CD14-positive monocyte (primary cell): ENCODE measurements at places on chromosomes 13 and 19. TPM values are rescaled to one million over a fixed set of nuclear protein-coding genes. Genes with fewer than 3 reads are reported as not detected.

DNA sequence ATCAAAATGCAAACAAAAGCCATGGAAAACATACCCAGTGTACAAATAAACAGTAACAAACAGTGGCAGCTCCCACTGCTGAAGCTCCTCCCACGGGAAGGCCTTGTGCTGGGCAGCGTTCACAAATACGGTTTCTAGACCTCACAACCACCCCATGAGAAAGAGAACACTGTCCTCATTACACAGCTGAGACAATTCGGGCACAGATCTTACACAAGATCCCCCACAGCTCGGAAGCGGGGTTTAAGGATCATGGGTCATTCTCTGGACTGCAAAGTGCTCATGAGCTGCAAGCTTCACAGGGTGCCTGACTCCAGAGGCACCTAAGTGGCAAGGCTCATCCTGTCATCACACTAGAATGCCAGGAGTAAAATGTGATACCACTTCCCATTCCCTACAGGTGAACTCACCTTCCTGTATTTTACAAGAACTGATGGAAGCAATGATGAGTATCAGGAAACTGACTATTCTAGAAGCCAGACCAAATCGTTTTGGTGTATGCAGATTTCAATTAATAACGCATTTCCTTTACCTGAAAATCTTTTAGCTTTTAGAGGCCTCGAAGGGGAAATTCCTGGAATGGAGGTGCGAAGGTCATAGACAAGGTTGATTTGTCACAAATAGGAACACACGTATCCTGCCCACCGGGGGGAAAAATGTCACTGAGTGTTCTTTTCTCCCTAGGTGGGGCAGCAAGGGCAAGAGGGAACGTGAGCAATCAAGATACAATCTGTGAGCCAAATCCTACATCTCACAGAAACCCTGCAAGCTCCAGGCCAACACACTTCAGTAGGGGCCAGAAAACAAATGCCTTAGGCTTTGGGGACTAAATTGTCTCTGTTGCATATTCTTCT is 41.2 kb downstream of the STK24 start:
- H3K27ac ChIP-seq: no peak overlapping the region
- H3K4me1 ChIP-seq: no peaks in the 10 kb centered on the region
- no peak for DNase-seq

PCDH9 gene
- polyA plus RNA-seq: 0.03 TPM in 1 of 2 replicates, not detected in the other

- no peak overlapping the region for H3K4me3 ChIP-seq
- H3K27ac ChIP-seq: no peak overlapping the region
- no peaks in the 10 kb centered on the region for H3K27me3 ChIP-seq
- H3K4me1 ChIP-seq: no peaks in the 10 kb centered on the region
- no peaks in the 10 kb centered on the region for H3K36me3 ChIP-seq
Measured at GRCh38 chr19:20863176-20863575, 59.9 kb upstream of the ZNF85 start.

- no peaks in the 10 kb centered on the region for H3K4me1 ChIP-seq
- H3K27ac ChIP-seq: no peak overlapping the region
- H3K4me3 ChIP-seq: no peak overlapping the region
- H3K36me3 ChIP-seq: peaks cover 72% of the 10 kb centered on the region
Measured at GRCh38 chr13:102875256-102875655, 29.4 kb downstream of the ERCC5 start.

- no peak for DNase-seq
- H3K4me3 ChIP-seq: no peak overlapping the region
- no peaks in the 10 kb centered on the region for H3K27me3 ChIP-seq
- peaks cover 8% of the 10 kb centered on the region for H3K36me3 ChIP-seq
- H3K27ac ChIP-seq: no peak overlapping the region
Measured at GRCh38 chr13:114311387-114311786, 2.9 kb upstream of the CHAMP1 start.

DNA sequence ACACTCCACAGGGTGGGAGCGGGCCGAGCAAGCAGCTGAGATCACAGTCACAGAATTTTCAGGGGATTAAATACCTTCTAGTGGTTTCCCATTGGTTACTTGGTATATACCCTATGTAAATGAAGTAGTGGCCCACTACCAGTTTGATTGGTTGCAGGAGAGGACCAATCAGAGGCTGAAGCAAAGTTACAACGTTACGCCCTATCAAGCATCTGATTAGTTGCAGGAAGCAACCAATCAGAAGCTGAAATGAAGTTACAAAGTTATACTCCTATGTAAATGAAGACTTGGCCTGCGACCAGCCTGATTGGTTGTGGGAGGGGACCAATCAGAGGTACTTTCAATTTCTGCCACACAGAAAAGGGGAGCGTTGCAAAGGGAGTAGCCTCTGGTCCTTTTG is 474.0 kb downstream of the COG6 start:
- H3K4me3 ChIP-seq: no peak overlapping the region
- H3K4me1 ChIP-seq: no peaks in the 10 kb centered on the region
- no peaks in the 10 kb centered on the region for H3K27me3 ChIP-seq
- no peaks in the 10 kb centered on the region for H3K36me3 ChIP-seq
- no peak overlapping the region for H3K27ac ChIP-seq

HSH2D gene
- 16.7 TPM for polyA plus RNA-seq

CYP2A7 gene
- not detected for polyA plus RNA-seq

DNA sequence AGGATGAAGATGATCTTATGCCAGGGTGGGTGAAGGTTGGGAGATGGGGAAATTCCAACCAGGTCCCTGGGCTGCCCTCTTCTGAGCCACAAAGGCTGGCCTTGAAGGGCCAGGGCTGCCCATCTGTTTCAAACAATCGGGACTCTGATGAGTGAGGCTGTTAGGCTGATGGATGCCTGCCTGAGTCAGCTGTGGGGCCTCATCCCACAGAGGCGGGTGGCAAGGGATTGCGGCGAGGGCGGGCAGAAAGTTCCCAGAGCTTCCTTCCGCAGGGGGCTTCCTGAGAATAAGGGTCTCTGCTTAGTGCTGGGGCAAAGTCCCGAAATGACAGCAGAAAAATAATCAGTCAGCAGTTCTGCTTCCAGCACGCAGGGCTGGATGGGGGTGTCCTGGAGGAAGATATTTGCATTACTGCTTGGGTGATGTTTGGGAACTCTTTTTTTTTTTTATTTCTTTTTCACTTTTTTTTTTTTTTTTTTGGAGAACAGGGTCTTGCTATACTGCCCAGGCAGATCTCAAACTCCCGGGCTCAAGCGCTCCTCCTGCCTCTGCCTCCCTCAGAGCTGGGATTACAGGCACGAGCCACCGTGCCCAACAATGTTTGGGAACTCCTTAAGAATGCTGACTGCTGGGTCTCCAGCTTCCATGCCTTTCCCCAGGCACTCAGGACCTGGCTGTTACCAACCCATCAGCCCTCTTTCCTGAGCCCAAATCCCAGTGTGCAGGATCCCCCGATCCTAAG is 14.1 kb downstream of the SH3GL1 start:
- DNase-seq: no peak
- no peak overlapping the region for H3K27ac ChIP-seq
- peaks cover 17% of the 10 kb centered on the region for H3K4me1 ChIP-seq
- no peaks in the 10 kb centered on the region for H3K27me3 ChIP-seq
- H3K36me3 ChIP-seq: peaks cover 48% of the 10 kb centered on the region
- H3K4me3 ChIP-seq: no peak overlapping the region

HIPK4 gene
- polyA plus RNA-seq: not detected
